DMS79 (cell line): ENCODE measurements at places on chromosomes 2 and 18.

GRCh38 chr2:40098786-40099470 is 319.9 kb upstream of the THUMPD2 start:
- no peak for DNase-seq

- no peak for DNase-seq
Measured at GRCh38 chr2:19425419-19425818, 67.0 kb upstream of the OSR1 start.

DNA sequence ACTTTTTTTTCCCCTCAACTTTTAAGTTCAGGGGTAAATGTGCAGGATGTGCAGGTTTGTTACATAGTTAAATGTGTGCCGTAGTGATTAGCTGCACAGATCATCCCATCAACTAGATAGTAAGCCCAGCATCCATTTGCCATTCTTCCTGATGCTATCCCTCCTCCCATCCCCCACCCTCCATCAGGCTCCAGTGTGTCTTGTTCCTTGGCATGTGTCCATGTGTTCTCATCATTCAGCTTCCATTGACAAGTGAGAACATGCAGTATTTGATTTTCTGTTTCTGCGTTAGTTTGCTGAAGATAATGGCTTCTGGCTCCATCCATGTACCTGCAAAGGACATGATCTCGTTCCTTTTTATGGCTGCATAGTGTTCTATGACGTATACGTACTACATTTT is 47.2 kb upstream of the STON1 start:
- DNase-seq, result no peak

DNA sequence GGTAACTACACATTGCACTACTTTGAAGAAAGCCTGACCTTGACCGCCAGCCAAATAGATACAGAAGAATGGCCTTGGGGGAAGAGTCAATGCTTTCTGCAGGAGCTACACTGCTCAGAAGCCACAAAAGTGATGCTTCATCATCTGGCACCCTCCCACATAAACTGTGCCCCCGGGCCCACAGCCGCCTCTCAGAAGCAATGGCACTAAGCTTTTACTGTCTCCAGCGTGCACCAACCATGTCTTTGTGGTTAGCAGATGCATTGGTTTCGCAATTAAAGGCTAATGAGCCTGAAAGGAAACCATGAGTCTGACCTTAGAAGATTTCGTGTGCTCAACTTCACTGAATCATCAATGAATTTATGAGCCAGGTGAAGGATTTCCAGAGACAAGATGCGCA is 209.4 kb upstream of the TRIB2 start:
- DNase-seq, result peak; percentile 98

- DNase-seq, result no peak
Measured at GRCh38 chr2:11810237-11810977, 64.0 kb downstream of the LPIN1 start.

GRCh38 chr2:230643576-230644291 is 68.9 kb upstream of the CAB39 start:
- DNase-seq, result no peak

DNA sequence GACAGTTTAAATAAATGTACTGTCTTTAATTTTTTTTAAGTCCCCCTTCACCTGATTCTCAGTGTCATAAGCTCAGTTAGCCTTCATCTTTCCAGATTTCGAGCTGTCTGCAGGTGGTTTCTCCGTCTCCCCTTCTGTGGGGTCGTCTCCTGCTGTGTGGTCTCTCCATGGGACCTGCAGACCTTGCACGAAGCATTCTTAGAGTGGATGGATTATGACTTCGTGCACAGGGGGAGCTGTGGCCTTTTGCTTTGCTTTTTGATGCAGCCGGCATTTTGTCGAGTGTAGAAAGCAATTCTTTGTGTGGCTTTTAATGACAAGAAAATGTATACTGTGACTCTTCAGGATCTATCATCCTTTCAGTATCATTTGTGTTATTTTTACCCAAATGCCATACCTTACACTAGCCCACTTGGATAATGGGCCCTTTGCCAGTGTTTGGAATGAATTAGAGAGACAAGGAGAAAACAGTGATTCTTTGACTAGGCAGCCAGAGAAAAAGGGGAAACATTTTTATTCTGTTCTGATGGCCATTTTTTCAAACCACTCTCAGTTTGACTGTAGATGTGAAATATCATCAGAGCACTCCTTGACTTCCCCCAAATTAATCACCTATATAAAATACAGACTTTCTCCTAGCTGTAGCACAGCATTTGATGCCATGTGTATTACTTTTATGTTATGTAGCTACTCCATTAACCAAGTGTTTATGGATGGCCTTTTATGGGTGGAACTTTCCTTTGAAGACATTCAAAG is 54.3 kb downstream of the ITGA6 start:
- no peak for DNase-seq

DNA sequence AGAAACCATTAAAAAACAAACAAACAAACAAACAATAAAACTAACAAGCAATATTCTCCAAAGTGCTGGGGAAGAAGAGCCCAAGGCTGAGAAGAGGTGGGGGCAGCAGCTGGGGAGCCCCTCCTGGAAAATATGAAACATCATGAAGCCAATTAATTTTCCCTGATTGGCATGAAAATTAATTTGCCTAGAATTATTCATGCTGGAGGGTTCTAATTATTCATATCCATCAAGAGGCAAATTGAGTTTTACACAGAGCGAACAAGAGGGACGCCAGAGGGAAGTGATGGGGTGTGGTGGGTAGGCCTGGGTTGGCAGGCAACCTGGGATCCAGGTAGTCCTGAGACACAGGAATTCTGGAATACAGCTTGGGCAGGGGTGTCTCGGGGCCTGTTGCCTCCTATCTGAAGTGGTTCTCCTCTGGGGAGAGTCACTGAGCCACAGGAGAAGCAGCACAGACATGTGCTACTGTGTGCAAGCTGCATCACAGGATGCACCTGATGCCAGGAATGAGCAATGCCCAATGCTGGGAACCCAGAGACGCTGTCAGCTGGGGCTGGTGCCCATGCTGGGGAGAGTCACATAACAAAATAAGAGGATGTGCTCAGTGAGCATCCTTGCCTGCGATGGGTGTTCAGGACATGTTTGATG is 100.5 kb downstream of the TEX51 start:
- DNase-seq, result no peak

- DNase-seq, result no peak
Measured at GRCh38 chr2:97868986-97869721, 126.6 kb downstream of the TMEM131 start.

GRCh38 chr2:138042311-138042710 is 78.0 kb downstream of the HNMT start:
- DNase-seq, result no peak

DNA sequence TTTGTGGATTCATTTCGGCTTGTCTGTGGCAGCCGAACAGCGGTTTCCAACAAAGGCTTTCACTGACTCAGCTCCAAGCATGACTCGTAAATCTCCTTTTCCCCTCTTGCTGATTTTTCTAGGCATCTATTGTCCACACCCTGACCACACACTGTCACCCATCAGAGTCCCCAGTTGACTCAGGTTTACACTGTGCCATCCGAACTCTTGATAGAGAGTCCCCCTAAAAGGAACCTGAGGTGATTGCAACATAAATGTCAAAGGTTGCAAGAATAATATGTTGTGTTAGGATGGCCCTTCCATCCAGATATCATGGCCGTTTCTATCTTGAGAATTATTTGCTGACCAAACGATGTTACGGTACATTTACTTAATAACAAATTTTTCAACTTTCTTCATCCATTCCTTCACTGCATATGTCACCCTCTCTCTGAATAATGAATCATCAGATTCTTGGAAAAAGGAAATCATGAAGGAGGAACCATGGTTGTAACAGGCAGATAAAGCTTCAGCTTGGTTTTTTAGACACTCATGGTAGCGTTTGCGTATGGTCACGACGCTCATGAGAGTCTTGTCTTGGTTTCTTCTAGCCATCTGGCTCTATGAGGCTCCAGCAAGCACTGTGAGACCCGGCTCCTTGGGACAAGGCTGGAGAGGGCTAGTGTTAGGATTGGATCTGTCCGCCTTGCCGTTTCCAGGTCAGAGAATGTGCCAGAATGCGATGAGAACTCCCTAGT is 72.1 kb downstream of the NPAS2 start:
- DNase-seq, result no peak

- DNase-seq, result peak; percentile 58
Measured at GRCh38 chr2:218896501-218897393, 16.1 kb downstream of the WNT10A start.

- DNase-seq, result peak; percentile 96
Measured at GRCh38 chr2:181234487-181234891, 222.7 kb upstream of the ITGA4 start.

GRCh38 chr2:135617501-135618015 is 86.3 kb downstream of the R3HDM1 start:
- DNase-seq, result no peak

DNA sequence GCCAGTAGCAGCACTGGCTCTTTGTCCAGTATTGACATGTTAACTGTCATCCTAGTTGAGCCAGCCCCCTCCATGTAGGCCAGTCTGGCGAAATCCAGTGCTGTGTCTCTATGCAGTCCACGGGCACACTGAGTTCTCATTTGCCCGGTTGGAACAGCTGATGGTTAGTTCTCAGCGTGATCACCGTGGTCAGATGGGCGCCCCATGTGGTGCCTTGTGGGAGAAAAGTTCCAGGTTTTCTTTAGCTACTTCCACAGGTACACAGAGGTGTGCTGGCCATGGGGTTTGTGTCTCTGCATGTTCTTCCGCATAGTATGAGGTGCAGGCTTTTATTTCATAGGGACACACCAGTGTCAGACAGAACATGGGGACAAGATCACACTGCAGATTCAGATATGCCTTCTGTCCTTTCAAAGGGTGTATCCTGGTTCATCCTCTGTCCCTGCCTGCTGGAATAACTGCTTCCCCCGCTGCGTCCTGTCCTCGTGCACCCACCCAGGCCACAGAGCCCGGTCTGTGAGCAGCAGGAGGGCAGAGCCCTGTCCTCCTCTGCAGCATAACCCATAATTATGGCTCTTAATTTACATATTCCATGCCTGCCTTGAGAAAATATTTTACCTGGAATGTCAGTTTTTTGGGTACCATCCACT is 334.1 kb downstream of the GBX2 start:
- DNase-seq, result no peak

GRCh38 chr2:157359628-157360027 is 34.0 kb upstream of the ERMN start:
- no peak for DNase-seq
